Endothelial cell of umbilical vein (primary cell): ENCODE measurements at places on chromosomes 3 and 15. TPM values are rescaled to one million over a fixed set of nuclear protein-coding genes. Genes with fewer than 3 reads are reported as not detected.

MOBP gene
- total RNA-seq: 0.44 and 2.0 TPM in 2 replicates

ALPK3 gene
- total RNA-seq: 36.2 and 41.7 TPM in 2 replicates

REC114 gene
- not detected in 2 replicates for total RNA-seq

TSPAN3 gene
- 202 and 215 TPM in 2 replicates for total RNA-seq

IL5RA gene
- total RNA-seq: not detected in 2 replicates

SPINT1 gene
- 3.6 and 4.2 TPM in 2 replicates for total RNA-seq

IQCF5 gene
- not detected in 2 replicates for total RNA-seq

KLHL6 gene
- total RNA-seq: 12.6 and 14.8 TPM in 2 replicates

ANKRD34C gene
- not detected in 2 replicates for total RNA-seq

VEPH1 gene
- 136 and 142 TPM in 2 replicates for total RNA-seq

NUTM1 gene
- total RNA-seq: not detected in 2 replicates

HRG gene
- not detected in 2 replicates for total RNA-seq

AMIGO3 gene
- total RNA-seq: 0.21 TPM in 1 of 2 replicates, not detected in the other

RPL29 gene
- total RNA-seq: 1,127 and 1,236 TPM in 2 replicates
